ENCODE measurements at places on chromosomes 7 and 10. TPM values are rescaled to one million over a fixed set of nuclear protein-coding genes. Genes with fewer than 3 reads are reported as not detected.

DNA sequence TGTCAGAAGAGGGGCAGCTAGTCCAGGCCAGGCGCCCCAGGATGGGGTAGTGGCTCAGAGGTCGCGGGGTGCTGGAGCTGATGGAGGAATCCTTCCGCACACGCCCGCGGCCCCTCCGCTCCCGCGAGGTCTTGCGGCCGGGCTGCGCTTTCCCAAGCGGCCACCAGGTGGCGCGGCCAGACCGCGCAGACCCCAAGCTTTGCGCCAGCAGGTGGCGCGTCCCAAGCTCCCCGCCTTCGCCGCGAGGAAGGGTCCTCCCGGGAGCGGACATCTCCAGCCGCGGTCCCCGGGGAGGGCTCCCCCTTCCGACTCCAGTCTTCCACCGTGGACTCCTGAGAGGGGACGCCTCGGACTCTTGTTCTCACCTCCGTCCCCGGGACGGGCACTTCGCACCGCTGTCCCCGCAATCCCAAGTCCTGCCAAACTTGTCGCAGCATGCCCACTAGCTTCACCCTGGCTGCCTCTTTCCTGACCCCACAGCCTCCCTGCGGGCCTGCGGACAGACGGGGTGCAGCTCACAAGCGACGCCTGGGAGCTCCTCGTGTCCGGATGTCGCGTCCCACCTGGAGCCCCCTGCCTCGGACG, 19.4 kb downstream of the KCNK18 start:
- peaks cover 65% of the 10 kb centered on the region for H3K27me3 ChIP-seq
- H3K36me3 ChIP-seq: peaks cover 2% of the 10 kb centered on the region
- H3K4me3 ChIP-seq: peak overlapping the region; percentile 85
- H3K4me1 ChIP-seq: peaks cover 4% of the 10 kb centered on the region

DNA sequence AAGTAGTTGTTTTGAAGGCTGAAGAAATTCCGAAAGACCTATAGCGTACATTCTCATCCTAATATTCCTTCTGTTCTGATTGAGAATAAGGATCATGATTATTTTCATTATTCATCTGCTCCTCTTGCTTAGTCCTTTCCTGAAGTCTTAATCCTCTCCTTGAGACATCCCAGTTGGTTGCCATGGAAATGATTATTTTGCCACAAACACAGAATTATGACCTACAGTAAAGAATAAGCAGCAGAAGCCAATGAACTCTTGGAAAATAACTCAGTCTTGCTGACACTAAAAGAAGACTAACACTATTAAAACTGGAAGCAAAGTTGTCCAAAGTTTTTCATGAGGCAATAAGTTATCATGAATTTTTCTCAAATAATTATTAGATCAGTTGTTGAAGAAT, 47.8 kb upstream of the JAZF1 start:
- H3K4me3 ChIP-seq: no peak overlapping the region
- H3K4me1 ChIP-seq: peaks cover 5% of the 10 kb centered on the region

DNA sequence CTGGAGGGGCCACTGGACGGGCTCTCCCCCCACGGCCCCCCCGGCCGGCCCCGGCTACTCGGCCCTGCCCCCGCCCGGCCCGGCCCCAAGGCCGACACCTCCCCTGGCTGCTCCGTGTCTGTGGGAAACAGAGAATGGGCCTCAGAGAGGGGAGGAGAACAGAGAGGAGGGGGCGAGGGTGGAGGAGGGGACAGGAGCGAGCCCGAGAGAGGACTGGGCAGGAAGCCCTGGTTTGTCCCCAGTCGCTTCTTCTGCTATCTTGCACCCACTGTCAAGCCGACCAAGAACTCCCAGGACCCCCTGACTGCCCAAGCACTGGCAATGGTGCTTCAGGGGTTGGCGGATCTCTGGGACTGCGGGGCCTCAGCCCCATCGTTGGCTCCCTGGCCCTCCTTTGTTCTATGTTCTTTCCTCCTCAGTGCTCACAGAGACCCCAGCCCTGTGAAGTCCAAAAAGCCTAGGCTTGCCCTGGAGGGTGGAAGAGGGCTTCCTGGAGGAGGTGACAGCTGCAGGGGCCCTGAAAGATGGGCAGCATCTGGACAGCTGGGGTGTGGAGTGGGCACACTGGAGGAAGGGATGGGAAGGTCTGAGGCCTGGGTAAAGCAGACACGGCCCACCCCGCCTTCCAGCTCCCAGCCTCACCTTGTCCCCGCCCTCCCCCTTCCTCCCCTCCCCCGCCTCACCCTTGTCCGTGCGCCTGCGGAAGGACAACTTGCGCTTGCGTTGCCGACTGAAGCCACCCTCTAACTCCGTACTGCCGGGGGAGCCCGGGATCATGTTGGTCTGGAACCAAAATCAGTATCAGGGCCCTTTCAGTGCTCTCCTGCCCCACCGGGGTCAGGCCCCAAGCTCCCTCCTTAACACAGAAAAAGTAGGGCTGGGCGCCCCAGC, 30.1 kb downstream of the KCNH2 start:
- DNase-seq: no peak
- no peak overlapping the region for H3K4me3 ChIP-seq
- no peaks in the 10 kb centered on the region for H3K27me3 ChIP-seq

GRCh38 chr7:128120976-128121490, 89.8 kb upstream of the LRRC4 start:
- no peaks in the 10 kb centered on the region for H3K36me3 ChIP-seq
- no peaks in the 10 kb centered on the region for H3K27me3 ChIP-seq
- H3K27ac ChIP-seq: no peak overlapping the region
- no peak overlapping the region for H3K4me3 ChIP-seq

GRCh38 chr10:128451879-128452278, 325.7 kb upstream of the MKI67 start:
- no peak overlapping the region for H3K27ac ChIP-seq
- no peak for DNase-seq
- H3K4me3 ChIP-seq: no peak overlapping the region

GRCh38 chr7:50502001-50502684, 52.0 kb upstream of the FIGNL1 start:
- H3K4me3 ChIP-seq: no peak overlapping the region
- H3K27me3 ChIP-seq: peaks cover 20% of the 10 kb centered on the region
- H3K27ac ChIP-seq: no peak overlapping the region
- peaks cover 1% of the 10 kb centered on the region for H3K4me1 ChIP-seq
- H3K36me3 ChIP-seq: no peaks in the 10 kb centered on the region
- no peak for DNase-seq

DNA sequence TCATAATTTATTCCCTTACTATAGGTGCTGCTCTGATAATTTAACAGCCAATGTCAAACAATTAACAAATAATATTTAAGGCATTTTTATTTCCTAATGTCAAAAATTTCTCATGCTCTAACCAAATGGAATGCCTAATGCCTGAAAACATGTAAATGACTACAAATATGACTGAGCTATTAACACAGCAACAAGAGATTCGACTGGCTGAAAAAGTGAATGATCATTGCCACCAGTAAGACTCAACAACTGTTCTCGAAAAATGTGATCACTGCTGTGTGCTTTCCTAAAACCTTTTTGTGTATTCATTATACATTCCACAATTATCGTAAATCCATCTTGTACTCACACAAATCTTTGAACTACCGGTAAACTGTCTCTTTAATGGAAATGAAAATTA, 118.7 kb downstream of the NPY start:
- no peak for DNase-seq
- H3K27ac ChIP-seq: no peak overlapping the region
- H3K4me3 ChIP-seq: no peak overlapping the region
- no peaks in the 10 kb centered on the region for H3K27me3 ChIP-seq
- no peaks in the 10 kb centered on the region for H3K36me3 ChIP-seq

DNA sequence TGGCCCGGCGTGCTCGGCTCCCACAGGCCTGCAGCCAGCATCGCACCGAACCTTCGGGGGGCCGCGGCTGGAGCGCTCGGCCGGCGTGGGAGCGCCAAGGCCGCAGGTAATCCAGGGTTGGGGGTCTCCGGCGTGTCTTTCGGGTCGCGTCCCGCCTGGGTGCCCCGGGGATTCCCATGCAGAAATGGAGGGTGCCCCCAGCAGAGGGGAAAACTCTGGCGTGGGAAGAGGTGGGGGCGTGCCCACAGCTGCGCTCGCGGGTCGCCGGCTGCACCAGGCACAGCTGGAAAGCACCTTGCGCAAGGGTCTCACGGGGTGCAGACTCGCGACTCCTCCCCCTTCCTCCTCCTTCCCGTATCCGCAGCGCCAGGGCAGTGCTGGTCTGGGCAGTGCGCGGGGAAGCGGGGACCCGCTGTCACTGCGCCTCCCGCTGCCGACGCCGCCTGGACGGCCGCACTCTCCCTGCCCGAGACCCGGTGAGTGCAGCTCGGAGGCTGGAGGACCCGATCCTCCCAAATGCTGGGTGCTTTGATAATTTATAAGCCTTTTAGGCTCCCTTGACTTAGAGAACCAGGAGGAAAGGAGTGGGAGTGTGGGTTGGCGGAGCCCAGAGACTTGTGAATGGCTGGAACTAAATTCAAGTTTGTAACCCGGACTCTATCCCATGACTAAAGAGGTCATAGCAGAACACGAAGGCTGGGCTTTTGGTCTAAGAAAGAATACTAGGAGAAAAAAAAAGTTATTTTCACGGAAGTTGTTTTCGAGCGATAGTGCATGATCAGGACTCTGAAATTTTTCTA, 489 bp downstream of the MAP3K8 start:
- H3K36me3 ChIP-seq: peaks cover 27% of the 10 kb centered on the region
- DNase-seq: peak; percentile 77
- H3K27me3 ChIP-seq: peaks cover 6% of the 10 kb centered on the region

GRCh38 chr10:46223064-46223480, 63.7 kb upstream of the ANTXRL start:
- no peak overlapping the region for H3K4me3 ChIP-seq
- no peak for DNase-seq
- no peak overlapping the region for H3K27ac ChIP-seq
- no peaks in the 10 kb centered on the region for H3K27me3 ChIP-seq
- H3K36me3 ChIP-seq: peaks cover 3% of the 10 kb centered on the region
- H3K4me1 ChIP-seq: peaks cover 16% of the 10 kb centered on the region

DNA sequence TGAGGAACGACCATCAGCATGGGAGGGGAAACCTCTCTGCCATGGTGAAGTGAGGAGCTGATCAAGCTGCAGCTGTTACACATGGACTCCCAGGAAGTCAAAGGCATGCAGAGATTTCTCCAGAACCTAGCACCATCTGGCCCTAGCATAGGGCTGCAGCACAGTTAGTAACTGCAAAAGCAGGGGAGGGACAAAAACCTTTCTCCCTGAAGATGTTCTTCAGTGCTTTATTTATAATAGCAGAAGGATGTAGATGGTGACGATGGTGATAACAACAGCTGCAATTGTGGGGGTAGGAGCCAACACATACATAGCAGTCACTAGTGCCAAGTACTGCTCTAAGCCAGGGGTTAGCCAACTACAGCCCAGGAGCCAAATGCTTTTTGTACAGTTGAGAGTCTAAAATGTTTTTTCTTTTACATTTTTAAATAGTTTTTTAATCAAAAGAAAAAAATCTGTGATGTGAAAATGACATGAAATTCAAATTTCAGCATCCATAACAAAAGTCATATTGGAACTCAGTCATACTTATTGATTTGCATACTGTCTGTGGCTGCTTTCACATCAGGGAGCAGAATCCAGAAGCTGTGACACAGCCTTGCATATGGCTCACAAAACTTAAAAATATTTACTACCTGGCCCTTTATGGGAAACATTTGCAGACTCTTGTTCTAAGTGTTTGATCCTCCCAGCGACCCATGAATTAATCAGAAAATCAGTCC, 299.5 kb downstream of the ELMO1 start:
- no peak overlapping the region for H3K4me3 ChIP-seq
- no peak for DNase-seq
- no peak overlapping the region for H3K27ac ChIP-seq
- H3K4me1 ChIP-seq: no peaks in the 10 kb centered on the region
- H3K27me3 ChIP-seq: no peaks in the 10 kb centered on the region

DNA sequence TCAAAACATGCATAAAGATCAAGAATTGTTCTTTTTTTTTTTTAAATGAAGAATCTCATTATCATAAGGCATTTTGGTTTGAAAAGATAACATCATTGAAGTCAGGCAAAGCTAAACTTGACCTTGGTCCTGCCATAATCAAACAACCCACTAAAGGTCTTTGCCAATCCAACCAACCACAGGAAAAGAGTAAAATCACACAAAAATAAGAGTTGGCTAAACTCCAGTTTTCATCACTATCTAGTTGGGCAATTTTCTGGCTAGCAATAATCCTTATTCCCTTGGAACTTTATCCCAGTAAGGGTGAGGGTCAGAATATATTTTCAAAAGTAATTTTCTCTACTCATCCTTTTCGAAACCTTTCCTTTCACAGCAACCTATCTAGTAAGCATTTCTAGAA, 62.4 kb downstream of the HIBADH start:
- H3K27me3 ChIP-seq: no peaks in the 10 kb centered on the region
- no peaks in the 10 kb centered on the region for H3K4me1 ChIP-seq
- no peak overlapping the region for H3K4me3 ChIP-seq
- no peak overlapping the region for H3K27ac ChIP-seq
- DNase-seq: no peak

GRCh38 chr7:27079234-27079975, 16.4 kb downstream of the HOXA1 start:
- H3K27me3 ChIP-seq: no peaks in the 10 kb centered on the region
- no peak overlapping the region for H3K27ac ChIP-seq
- no peaks in the 10 kb centered on the region for H3K36me3 ChIP-seq
- DNase-seq: no peak

DNA sequence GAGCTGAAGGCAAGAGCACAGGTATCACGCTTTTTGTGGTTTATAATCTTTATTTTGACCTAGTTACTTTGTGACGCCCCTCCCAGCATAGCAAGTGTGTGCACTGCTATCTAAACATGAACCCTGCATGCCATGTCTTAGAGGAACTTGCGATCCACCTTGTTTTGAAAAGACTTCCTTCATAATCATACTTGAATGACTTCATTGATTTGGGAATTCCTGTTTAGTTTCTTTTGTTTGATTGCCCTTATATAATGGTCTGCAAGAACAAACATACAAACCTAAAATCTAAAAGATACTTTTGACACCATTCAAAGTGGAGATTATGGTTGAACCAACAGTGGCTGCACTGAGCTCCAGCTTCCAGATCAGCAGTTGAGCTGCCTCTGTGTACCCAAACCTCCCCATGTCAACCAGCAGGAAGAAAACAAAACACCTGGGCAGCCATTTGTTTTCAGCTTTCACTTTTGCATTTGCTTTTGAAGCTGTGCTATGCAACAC, 132.6 kb downstream of the CELF2 start:
- no peak for DNase-seq
- no peaks in the 10 kb centered on the region for H3K27me3 ChIP-seq
- H3K4me1 ChIP-seq: peaks cover 100% of the 10 kb centered on the region
- H3K27ac ChIP-seq: peak overlapping the region; percentile 98
- H3K4me3 ChIP-seq: peak overlapping the region; percentile 89
- no peaks in the 10 kb centered on the region for H3K36me3 ChIP-seq

- no peaks in the 10 kb centered on the region for H3K27me3 ChIP-seq
- H3K4me3 ChIP-seq: no peak overlapping the region
- H3K36me3 ChIP-seq: no peaks in the 10 kb centered on the region
- peaks cover 41% of the 10 kb centered on the region for H3K4me1 ChIP-seq
- DNase-seq: peak; percentile 5
Observed at GRCh38 chr7:30027740-30028215, 434 bp upstream of the PLEKHA8 start.

GRCh38 chr10:85542152-85542551, 824.4 kb downstream of the GRID1 start:
- no peak overlapping the region for H3K27ac ChIP-seq
- H3K4me3 ChIP-seq: no peak overlapping the region
- DNase-seq: no peak
- H3K4me1 ChIP-seq: no peaks in the 10 kb centered on the region
- no peaks in the 10 kb centered on the region for H3K36me3 ChIP-seq

The HELLS gene
- 149 TPM for total RNA-seq

The KIAA1217 gene
- 0.84 TPM for total RNA-seq

The FFAR4 gene
- total RNA-seq: not detected

The HMX3 gene
- 2.0 TPM for total RNA-seq

The GNAT3 gene
- total RNA-seq: not detected

The TRPV6 gene
- total RNA-seq: 0.05 TPM

Data from activated T-cell treated with anti-CD3 and anti-CD28 coated beads, Interleukin-2, amount 50 U/mL, for 72 hours (primary cell).